ENCODE measurements at places on chromosomes 6 and 20. TPM values are rescaled to one million over a fixed set of nuclear protein-coding genes. Genes with fewer than 3 reads are reported as not detected.

FUT9 gene
- total RNA-seq, result not detected

MAFB gene
- total RNA-seq, result not detected

UFL1 gene
- total RNA-seq, result 25.0 TPM

EPPIN gene
- total RNA-seq, result not detected

TNFRSF6B gene
- 1.3 TPM for total RNA-seq

CLVS2 gene
- not detected for total RNA-seq

SNAI1 gene
- total RNA-seq, result 30.7 TPM

SIM1 gene
- total RNA-seq, result 1.2 TPM

SLC25A27 gene
- total RNA-seq, result 0.33 TPM

ABT1 gene
- total RNA-seq, result 26.6 TPM

KHDC1L gene
- total RNA-seq, result not detected

RPP21 gene
- 38.0 TPM for total RNA-seq

GSS gene
- 53.8 TPM for total RNA-seq

SLC22A16 gene
- total RNA-seq, result not detected

C6orf163 gene
- total RNA-seq, result 0.79 TPM

SIRPB1 gene
- not detected for total RNA-seq

DEFB132 gene
- not detected for total RNA-seq

CFB gene
- total RNA-seq, result not detected

GMDS gene
- total RNA-seq, result 7.9 TPM

CGAS gene
- 16.5 TPM for total RNA-seq

GPX6 gene
- not detected for total RNA-seq

NHSL1 gene
- 5.3 TPM for total RNA-seq

MEP1A gene
- not detected for total RNA-seq

SAMD3 gene
- not detected for total RNA-seq

ZNF335 gene
- total RNA-seq, result 14.2 TPM

SEL1L2 gene
- total RNA-seq, result not detected

GPSM3 gene
- 2.8 TPM for total RNA-seq
